ENCODE measurements at places on chromosomes 11 and 22.

GRCh38 chr22:46589141-46589748, 30.9 kb upstream of the GRAMD4 start:
- no peak for DNase-seq

GRCh38 chr11:65703846-65704245, 8.2 kb upstream of the KAT5 start:
- no peak for DNase-seq

- no peak for DNase-seq
These were observed 3.0 kb downstream of the GAL start for GRCh38 chr11:68687311-68687710.

- DNase-seq: no peak
These were observed 38.7 kb downstream of the ST14 start for GRCh38 chr11:130198292-130198691.

DNA sequence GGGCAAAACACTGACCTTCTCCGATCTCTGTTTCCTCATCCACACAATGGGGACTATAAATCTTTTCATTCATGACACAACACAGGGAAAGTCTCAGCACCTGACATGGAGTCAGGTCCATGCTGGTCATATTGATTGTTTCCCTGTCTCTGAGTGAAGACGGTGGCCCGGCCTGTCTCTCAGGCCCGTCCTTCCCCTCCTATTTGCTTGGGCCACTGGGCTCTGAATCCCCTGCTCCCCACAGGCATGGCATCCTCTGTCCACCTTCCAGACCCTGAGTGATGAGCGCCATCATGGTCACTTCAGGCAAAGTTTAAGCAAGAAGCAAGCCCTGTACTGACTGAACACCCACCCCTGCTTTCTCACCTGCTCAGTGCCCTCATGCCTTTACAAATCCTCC, 113.3 kb upstream of the ALX4 start:
- no peak for DNase-seq

- peak; percentile 31 for DNase-seq
These were observed 6.7 kb upstream of the CAPRIN1 start for GRCh38 chr11:34044664-34045485.

DNA sequence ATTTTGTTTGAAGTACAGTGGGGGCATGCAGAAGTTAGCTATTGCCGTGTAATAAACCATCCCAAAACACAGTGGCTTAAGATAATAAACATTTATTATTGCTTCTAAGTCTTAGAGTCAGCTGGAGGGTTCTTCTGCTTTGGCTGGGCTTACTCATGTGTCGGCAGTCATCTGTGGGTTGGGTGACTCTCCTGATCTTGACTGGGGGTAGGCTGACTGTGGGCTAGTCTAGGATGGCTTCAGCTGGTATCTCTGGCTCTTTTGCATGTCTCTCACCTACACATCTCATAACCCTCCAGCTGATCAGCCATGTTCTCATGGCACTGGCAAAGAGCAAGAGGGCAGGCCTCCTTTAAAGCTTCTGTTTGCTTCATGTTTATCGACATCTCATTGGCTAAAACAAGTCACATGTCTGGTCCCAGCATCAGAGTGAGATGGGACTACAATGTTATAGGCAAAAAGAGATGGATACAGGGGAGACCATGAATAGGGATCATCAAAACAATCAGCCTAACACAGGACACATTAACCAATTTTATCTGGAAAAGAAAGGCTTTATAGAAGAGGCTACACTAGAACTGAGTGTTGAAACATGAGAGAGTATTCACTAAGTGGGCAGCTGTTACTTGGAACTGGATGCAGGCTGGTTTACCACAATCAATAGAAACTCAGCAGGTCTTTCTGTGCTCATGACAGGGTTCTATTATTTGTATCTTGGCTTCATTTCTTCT, 5.1 kb downstream of the LRRC51 start:
- no peak for DNase-seq

DNA sequence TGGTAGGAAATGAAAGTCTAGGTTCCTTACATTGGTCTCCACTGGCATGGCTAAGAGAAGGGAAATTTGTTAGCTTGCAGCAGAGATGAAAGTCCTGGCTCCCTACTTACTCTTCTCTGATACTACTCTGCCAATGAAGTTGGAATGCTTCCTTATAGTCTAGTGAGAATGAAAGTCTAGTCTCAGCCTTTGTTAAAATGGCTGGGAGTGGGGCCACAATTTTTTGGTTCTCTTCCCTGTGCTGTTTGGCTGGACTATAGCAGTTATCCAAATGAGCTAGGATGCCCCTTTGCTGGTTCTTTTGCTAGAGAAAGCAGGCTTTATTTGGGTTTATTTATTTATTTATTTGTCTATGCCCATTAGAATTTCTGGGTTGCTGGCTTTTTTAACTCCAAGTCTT, 414.3 kb downstream of the AASDHPPT start:
- DNase-seq: no peak

DNA sequence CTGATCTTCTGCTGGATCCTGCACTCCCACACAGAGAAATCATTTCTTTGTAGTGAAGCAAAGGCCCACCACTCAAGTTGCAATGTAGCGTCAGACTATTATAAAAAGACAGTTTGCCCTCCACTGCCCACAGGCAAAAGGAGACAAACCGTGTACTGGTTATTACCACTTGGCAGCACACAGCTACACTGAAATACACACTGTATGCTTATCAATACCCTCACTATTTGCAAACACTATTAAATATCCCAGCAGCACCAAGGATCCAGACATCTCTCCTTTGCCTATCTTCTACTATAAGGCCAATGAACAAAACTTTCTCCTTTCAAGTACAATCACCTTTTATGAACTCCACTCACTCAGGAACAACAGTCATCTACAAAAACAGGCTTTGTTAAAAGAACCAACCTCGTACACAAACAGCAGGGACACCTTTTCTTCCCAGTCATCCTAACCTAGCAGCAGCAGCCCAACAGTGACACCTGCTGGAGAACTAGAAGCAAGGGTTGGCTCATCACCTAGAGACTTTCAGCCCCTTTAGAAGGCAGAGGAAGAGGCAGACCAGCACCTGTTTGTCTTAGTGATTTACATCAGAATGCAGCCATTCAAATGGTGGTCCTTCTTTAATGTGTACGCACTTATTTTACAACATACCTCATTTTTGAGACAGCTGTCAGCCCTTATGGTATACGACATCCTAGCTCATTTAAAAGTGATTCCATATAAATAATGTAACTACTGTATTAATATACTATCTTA, 56.1 kb downstream of the AMBRA1 start:
- DNase-seq: peak; percentile 54

All from 8988T (cell line).